ENCODE measurements at places on chromosomes 1 and 21.

- DNase-seq: no peak
These were observed 13.0 kb downstream of the FMN2 start for GRCh38 chr1:240104672-240105071.

DNA sequence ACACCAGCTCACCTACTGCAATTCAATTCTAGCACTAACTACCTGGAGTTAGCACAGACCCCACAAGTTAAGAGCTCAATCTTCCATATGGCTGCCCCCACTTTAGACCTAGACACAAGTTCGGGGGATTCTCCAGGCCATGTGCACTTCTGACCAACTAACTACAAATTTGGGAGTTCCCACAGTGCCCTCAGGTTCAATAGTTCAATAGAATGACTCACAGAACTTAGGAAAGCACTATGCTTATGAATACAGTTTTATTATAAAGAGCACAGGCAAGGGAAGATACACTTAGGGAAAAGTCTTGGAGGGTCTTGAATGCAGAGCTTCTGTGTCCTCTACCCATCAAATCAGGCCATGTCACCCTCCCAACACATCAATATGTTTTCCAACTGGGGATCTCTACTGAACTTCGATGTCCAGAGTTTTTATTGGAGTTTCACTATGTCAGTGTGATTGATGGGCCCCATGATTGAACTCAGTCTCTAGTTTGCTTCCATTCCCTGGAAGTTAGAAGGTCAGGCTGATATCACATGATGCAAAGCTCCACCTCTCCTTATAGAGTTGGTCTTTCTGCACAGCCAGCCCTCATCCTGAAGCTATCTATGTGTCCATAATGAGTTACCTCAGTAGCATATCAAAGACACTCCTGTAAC, 46.1 kb downstream of the RAVER2 start:
- DNase-seq: no peak

DNA sequence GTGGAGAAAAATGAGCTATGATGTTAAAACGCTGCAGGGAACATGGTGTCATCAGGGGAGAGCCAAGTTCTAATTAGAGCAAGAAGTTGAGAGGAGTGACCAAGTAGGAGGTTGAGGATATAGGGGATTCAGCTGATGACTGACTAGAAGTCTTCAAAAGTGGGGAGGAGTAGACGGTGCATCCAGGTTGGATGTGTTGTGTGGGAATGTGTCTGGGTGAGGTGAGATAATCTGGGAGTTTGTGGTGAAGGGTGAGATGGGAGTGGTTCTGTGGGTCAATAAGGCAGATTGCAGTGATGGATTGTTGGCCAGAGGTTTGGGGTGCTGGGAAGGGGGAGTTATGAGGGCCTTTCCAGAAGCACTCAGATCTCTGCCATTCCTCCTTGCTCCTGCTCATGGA, 72.0 kb upstream of the IRF2BP2 start:
- no peak for DNase-seq

GRCh38 chr1:86155807-86156565, 586 bp downstream of the COL24A1 start:
- no peak for DNase-seq

DNA sequence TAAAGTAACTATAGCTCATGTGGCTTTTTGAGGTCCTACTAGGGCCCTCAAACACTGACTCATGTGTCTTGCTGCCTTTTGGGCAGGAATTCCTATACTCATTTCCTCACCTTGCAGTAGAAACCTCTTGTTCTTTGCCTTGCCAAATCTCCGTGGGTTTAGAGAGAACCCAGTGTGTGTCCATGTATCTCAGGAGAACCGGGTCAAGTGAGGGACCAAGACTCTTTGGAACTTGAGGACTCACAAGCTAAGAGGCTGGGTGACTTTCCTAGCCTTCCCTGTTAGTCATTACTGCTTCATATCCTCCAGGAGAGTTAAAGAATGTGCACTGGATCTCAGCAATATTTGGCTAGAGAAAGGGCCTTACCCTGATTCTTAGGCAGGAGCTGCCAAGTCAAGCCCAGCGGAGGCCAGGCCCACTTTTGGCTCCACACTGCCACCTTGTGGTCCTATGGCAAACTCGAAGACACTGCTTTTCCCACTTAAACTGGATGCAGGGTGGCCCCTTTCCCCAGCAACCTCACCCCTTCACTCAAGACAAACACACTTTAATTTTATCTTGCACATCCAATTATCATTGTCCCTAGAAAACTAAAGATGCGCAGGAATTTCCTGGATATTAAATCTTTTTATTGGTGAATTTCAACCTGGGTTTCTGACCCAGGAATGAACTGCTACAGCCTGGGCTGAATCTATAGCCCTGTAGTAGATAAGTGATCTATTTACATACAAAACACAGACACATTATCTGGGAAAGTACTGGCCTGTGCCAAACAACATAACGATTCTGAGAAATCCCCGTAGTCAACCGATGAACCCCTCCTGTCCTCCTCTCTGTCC, 10.6 kb downstream of the AVPR1B start:
- DNase-seq: peak; percentile 85

DNA sequence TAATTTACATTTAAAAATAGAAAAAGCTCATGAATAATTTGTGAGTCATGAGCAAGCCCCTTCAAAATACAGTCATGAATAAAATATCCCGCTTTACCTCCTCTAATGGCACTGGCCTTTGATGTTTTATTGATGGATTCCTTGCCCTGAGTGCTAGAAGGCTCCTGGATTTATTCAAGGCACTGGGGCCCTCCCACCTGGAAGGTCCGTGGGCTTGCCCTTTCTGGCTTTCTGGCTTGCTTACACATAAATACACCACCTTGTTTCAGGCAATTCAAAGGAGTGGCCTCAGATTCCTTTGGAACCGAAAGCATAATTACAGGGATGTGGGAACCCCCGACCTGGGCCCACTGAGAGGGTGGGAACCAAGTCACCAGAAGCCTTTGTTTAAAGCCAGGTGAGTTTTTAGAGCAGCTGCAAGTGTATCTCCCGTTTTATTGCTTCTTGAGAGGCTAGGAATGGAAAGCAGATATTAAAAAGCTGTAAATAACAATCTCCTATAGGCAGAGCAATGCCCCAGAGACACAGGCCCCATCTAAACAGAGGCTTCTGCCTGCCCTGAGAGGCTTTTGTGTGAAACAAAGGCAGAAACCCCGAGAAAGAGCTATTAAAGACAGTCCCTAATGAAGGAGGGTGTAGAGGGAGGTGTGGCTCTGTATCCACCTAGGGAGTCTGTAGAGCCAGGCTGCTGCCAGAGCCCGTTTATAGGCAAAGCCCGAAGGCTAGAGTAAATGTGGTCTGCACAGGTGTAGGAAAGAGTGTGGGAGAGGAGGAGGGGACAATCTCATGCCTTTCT, 126.4 kb downstream of the FAM78B start:
- no peak for DNase-seq

DNA sequence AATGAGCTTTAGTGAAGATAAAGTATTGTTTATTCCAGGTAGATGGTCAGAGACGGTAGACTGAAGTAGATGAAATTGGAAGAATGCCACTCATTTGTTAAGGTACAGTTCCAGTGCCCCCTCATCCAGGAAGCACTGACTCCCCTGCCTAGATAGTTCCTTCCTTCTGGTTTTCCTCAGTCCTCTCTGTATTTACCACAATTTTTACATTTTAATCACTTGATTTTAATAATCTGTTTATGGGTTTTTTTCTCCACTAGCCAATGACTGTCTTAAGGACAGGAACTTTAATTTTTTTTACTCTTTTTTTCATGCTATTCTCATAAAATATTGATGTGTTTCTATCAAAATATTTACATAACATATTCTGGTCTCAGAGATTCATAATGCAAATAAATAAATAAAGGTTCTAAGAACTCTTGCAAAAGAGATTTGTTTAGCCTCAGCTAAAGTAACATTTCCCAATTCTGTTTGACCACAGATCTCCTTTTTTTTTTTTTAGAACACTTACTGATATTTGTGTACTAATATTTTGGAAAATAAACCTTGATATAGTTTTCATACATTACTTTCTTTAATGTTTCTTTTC, 651.6 kb downstream of the PLPP3 start:
- no peak for DNase-seq

DNA sequence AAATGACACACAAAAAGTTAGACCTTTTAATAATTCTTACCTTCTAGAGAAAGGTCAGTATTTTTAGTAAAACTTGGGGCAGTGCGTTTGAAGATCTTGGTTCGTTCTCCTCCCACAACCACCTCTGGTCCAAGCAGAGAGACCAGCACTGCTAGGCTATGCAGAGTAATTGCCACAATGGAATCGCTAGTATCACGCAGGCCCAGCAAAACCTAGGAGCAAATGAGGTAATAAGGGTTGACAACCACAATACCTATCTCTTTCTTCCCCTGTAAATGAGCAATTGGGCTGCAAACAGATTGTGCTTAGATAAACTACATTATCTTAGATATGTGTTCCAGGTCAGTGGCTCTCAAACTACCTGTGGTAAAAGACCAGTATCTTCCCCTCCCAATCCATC, 34.7 kb downstream of the SCYL3 start:
- DNase-seq: no peak

DNA sequence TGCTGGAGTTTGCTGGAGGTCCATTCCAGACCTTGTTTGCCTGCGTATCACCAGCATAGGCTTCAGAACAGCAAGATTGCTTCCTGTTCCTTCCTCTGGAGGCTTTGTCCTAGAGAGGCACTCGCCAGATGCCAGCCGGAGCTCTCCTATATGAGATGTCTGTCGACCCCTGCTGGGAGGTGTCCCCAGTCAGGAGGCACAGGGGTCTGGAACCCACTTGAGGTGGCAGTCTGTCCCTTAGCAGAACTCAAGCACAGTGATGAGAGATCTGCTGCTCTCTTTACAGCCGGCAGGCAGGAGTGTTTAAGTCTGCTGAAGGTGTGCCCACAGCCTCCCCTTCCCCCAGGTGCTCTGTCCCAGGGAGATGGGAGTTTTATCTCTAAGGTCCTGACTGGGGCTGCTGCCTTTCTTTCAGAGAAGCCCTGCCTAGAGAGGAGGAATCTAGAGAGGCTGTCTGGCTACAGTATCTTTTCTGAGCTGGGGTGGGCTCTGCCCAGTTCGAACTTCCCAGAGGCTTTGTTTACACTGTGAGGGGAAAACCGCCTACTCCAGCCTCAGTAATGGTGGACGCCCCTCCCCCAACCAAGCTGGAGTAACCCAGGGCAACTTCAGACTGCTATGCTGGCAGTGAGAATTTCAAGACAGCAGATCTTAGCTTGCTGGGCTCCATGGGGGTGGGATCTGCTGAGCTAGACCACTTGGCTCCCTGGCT, 205.0 kb downstream of the GPR52 start:
- no peak for DNase-seq

DNA sequence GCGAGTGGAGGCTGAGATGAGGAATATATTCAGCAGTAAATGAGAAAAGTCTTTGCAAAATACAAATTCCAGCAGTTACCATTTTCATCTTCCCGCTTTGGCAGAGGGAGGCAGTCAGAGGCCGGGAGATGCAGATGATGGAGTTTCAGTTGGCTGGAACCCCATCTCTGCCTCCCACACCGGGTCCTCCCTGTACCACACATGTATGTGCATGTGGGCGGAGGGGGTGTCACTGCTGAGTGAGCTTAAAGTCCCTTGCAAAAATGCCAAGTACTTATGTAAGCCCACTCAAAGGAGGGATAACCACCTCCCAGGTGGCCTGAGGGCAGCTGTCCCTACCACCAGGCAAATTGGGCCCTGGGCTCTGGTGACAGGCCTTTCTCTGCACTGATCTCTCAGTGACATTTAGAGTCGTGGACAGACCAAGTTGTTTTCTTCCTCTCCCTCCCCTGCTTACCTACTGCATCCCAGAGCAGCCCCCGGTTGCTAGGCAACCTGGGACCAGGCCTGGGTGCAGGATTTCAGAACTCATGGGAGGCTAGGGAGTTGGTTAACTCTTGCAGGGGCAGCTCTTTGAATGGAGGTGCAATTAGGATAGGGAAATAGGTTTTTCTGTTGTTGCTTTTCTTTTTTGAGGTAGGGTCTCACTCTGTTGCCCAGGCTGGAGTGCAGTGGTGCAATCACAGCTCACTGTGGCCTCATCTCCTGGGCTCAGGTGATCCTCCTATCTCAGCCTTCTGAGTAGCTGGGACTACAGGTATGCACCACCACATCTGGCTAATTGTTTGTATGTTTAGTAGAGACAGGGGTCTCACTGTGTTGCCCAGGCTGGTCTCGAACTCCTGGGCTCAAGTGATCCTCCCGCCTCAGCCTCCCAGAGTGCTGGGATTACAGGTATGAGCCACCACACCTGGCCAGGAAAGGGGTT, 17.1 kb upstream of the UBXN10 start:
- no peak for DNase-seq

DNA sequence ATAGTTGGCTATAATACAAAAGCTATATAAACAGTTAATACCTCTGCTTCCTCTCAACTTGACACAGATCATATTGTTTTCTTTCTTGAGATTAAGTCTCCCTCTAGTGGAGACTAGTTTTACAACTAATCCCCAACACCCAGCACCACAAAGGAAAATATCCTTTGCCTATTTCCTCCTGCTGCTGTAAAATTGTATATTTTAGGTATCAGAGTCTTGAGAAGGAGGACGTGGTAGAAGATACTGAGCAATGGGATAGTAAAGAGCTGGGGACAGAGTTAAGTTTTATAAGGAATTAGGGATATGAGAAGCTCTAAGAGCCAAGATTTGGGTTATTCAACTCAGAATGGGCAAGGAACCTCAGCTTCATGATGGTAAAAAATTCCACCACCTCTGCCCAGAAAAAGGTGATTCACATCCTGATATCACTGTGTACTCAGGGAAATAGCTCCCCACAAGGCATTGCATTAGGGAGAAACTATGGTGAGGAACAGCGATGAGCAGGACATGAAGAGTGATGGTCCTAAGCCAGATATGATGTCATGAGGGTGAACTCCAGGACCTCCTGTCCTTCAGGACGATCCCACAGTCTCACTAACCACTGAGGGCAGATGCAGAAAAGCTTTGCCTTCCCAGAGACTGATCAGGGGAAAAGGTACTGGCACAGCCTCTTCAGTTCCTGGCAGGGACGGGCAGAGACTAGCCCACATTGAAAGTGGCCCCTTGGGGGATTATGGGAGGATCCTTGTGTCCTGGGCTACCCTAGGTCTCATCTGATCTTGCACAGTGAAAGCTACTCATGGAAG, 14.7 kb upstream of the CFAP126 start:
- peak; percentile 23 for DNase-seq

GRCh38 chr1:171646249-171646560, 6.3 kb downstream of the MYOC start:
- DNase-seq: no peak

- no peak for DNase-seq
These were observed 59.7 kb downstream of the UBE2T start for GRCh38 chr1:202282025-202282371.

- no peak for DNase-seq
These were observed 173.0 kb downstream of the CDC7 start for GRCh38 chr1:91673613-91674012.

Measured in GM19239 (cell line).